Stimulated activated CD8-positive, alpha-beta memory T cell treated with anti-CD3 and anti-CD28 coated beads, Interleukin-15, amount 100 ng/mL, for 4 hours (primary cell): ENCODE measurements at places on chromosomes 13 and 19.
A peak's percentile ranks its signal among the peaks of the same experiment; 100 is the strongest.

DNA sequence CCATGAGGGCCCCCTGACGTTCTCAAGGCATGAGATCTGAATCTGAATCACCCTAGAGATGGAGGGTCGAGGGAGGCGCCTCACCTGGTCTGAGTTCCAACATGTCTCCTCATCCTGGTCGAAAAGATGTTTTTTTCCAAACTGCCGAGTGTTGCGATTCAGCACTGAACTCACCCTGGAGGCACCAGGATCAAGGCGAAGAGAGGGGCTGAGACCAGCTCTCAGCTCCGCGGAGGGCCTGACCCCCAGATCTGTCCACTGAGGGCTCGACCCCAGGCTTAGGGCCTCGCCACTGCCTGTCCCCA is 555 bp downstream of the NR2C2AP start:
- no peak for DNase-seq

DNA sequence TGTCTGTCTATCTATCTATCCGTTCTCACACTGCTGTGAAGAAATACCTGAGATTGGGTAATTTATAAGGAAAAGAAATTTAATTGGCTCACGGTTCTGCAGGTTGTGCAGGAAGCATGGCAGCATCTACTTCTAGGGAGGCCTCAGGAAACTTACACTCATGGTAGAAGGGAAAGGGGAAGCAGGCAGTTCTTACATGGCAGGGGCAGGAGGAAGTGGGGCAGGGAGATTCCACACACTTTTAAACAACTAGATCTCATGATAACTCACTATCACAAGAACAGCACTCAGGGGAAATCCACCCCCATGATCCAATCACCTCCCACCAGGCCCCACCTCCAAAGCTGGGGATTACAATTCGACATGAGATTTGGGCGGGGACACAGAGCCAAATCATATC is 105.3 kb downstream of the SLC10A2 start:
- no peak for DNase-seq

- no peak for DNase-seq
Observed at GRCh38 chr13:66138172-66138811, 1091.8 kb downstream of the PCDH9 start.

GRCh38 chr19:13154241-13154778 is 4.1 kb downstream of the IER2 start:
- no peak for DNase-seq

DNA sequence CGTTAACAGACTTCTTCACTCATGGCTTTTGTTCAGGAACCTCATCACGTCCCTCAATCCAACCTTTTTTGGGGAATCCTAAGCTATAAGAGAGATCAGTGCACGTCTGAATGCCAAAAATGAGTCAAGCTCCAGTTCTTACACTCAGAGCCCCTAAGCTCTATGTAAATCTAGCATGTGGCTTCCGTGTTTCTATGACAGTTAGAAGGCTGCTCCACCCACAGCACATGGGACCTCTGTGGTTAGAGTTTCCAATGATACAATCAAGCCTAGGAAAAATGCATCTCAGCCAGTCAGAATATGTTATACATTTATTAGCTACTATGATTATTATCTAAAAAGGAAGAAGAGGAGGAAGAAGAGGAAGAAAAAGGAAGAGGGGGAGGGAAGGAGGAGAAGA is 135.9 kb downstream of the ENOX1 start:
- DNase-seq = no peak

- DNase-seq = peak; percentile 46
Observed at GRCh38 chr19:38362076-38362945, 12.1 kb upstream of the PSMD8 start.

- no peak for DNase-seq
Observed at GRCh38 chr13:110989331-110989730, 74.5 kb upstream of the ANKRD10 start.

GRCh38 chr13:67292886-67293285 is 62.8 kb upstream of the PCDH9 start:
- no peak for DNase-seq

GRCh38 chr19:688214-688613 is 7.0 kb downstream of the PRSS57 start:
- no peak for DNase-seq

DNA sequence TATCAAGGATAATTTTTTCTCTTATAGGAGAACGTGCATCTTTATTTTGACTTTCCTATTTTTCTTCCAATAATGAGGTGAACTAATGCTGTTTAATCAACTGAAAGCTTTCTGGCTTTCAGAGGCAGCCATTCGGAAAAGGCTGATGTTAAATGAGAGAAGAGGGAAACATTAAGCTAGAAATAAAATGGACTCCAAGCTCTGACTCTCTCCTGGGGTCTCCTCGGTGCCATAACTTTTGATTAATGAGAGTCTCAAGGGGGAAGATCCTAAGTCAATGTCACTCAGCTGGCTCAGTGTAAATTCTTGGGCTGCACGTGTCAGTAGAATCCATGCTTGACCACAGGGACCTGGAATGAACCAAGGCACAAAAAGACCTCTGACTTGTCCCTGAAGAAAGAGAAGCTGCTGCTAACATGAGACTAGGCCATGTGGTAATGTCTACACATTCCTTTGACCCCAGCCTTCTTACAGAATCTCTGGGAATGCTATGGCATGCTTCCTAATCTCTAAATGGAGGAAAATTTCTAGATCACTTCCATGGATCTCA is 152.2 kb upstream of the RFC3 start:
- no peak for DNase-seq

- no peak for DNase-seq
Observed at GRCh38 chr13:71306821-71307220, 560.2 kb downstream of the DACH1 start.

GRCh38 chr13:100473501-100474044 is 115.0 kb downstream of the GGACT start:
- DNase-seq = no peak

GRCh38 chr19:8213827-8214672 is 4.9 kb downstream of the CERS4 start:
- DNase-seq = no peak

GRCh38 chr13:42041011-42041683 is 7.3 kb upstream of the DGKH start:
- no peak for DNase-seq
